ENCODE measurements at places on chromosomes 11 and 22. TPM values are rescaled to one million over a fixed set of nuclear protein-coding genes. Genes with fewer than 3 reads are reported as not detected.

- no peak for DNase-seq
These were observed 45.5 kb downstream of the PKNOX2 start for GRCh38 chr11:125210066-125210465.

- peak; percentile 12 for DNase-seq
These were observed 203.5 kb upstream of the MTNR1B start for GRCh38 chr11:92765965-92766371.

DNA sequence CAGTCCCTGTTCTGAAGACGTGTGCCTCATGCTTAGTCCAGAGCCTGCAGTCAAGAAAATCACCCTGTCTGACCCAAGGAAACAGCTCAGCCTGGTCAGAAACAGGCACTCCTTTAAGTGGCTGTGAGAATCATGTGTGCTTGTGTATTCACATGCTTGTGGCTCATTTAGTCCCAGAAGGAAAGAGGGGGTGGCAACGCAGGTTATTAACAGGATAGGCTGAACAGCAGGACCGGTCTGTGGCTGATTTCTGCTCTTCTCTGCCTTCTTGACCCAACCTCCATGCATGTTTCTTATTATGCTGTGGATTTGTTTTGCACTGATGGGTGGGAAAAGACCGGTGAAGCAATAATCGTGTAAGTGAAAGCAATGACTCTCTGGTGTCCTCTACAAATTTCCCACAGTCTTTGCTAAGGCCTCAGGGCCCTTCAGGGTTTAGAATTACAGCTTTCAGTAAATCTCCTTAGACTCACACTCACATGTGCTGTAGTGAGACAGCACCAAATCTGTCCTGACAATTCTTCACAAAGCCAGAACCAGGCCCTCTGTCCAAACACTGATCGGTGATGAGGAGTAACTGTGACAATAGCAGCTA, 288.1 kb downstream of the ETS1 start:
- peak; percentile 75 for DNase-seq

GRCh38 chr11:2205214-2205720, 33.7 kb upstream of the TH start:
- no peak for DNase-seq

DNA sequence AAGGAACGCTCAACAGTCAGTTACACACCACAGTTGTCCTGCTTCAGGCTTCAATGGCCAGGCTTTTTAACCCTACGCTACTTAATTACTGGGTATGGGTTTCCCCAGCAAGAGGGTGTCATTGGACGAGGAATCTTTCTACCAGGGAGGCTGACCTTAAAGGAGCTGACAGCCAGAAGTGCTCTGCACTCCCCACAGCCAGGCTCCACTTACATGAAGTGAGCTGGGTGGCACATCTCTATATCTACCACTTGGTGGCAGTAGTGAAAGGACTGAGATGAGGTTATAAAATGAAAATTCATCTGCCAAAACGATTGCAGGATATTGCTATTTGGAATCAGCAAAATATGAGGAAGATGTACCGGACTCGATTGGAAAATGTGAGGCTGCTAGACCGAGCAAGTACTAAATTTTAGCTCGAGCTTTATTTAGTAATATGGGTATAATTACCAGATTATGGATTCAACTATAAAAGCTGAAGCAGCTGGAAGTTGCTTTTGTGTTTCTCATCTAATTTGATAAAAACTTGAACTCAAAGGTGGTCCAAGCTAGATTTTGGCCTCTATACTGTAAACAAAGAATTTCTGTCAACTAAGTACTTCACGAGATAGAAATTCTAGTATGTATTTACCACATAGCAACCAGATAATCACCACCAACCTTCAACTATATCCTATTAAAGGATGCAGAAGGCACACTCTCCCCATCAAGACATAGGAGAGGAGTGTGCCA, 53.9 kb upstream of the CEP126 start:
- DNase-seq = peak; percentile 87

DNA sequence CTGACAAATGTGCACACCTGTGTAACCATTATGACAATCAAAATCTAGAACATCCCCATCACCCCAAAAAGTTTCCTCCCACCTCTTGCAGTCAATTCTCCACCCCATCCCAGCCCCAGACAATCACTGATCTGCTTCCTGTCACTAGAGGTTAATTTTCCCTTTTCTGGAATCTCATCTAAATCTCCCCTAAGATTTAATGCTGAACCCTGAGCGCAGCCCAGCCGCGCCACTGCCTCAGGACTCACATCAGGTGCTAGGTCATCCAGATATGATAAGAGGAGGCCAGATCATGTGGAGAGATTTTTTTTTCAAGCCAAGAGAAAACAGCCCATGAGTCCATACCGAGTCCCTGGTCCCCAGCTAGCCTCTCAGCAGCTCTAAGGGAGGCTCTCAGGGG, 4.3 kb upstream of the TMPRSS13 start:
- DNase-seq = no peak

DNA sequence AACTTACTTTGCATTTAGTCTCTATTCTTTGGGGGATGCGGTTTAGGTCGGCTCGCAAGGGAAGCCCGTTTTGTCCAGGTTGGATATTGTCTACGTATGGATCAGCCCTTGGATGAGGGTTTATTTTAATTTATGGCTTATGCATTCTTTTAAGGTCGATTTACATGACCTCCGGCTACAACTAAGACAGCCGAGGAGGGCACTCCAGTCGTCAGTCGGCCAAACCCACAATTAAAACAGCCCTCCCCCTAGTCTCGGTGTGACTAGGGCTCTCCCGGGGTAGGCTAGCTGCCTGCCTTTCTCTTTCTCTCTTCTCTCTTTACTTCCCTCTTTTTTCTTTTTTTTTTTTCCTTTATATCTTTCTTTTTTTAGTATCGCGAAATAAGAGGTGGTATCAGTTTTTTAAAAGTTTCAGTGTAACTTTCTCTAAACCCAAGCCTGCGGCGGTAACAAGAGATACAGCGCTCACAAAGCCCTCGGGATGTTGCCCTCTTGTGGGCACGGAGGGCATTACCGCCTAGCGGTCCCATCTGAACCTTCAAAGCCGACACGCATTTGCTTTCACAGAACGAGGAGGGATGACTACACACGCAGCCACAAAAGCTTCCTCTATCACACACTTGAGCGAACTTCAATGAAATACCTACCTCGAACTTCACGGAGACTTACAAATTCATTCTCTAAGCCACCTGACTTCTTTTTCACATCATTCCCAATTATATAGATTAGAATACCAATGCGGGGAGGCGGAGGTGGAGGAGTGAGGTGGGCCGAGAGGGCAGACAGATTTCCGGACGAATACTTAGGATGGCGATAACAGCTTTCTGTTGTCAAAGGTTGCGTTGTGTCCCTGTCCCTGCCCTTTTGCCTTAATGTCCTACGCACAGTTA, 132.3 kb upstream of the C11orf58 start:
- DNase-seq = peak; percentile 88

DNA sequence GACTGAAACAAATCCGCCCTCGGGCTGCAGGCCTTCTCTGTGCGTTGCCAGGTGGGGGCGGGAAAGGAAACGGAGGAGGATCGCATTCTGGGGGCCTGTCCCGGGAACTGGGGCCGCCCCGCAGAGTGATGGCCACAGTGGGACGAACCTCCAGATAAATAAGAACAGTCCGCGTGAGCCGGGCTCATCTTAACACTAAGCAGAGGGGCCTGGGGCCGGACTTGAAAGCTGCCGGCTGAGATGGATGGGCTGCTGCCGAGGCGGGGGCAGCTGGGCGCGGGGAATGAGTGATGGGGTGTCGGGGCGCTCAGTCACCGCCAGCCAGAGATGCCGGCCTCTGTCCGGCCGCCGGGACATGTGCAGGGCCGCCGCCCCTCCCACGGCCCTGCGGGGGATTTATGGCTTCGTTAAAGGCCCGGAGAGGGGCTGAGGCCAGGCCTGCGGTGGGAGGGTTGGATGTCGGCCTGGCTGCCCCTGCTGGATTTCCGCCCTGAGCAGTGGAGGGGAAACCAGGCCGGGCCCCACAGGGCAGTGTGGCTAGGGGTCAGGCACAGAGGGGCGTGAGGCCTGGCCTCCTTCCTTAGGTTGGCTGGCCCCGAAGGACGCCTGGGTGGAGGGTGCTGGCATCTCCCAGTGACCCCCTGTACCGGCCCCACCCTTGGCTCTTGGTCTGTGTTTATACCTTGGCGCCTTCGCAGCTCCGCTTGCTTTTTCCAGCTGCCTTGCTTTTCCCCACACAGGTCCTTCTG, 45.3 kb upstream of the CD82 start:
- DNase-seq = no peak

DNA sequence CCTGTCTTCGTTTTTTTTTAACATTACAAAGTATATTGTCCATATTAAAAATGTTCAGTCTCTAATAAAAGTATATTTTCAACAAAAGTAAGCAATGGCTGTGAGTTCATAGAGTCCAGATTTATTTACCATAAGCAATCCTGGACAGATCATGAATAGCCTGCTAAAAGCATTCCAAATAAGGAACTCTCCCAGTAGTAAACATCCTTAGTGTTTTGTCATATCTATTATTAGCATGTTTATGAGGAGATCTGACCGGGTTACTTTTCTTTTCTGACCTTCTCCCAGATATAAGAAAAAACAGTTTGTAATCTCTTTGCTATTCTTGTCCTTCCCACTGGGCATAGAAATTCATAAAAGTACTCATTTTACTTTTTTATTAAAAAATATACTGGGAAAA, 403.9 kb upstream of the ANO3 start:
- no peak for DNase-seq

DNA sequence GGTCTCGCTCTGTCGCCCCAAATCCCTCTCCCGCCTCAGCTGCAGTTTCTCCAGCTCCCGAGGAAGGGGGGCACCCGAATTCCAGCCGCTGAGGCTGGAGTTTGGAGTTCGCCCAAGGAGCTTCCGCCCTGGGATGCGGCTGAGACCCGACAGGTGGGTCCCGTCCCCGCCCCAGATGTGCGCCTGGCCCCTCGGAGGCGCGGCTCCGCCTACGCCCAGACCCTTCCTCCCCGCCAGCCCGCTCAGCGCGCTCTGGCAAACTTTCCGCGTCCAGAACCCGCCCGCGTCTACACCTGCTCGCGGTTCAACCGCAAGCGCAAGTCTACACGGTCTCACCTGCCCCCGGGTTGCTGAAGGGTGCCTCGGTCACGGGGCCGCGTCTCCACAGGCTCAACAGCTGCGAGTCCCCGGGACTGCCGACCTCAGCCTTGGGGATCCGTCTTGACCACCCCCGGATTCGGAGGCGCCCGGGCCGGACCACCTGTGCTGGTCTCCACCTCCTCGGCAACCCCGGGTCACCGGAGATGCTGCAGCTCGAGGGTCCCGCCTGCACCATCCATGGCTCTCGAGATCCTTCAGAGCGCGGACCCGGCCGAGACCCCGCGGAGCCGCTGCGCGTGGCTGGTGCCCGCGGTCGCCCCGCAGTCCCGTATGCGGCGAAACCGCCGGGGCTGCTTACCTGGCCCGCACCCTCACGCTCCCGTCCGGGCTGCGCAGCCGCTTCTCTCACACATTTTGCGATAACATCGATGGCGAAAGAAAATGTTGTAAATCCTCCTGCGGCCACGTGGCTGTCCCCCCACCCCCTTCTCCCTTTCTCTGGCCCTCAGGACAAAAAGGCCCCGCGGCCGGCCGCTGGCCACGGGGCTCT, 63.6 kb downstream of the NFAM1 start:
- peak; percentile 9 for DNase-seq

- DNase-seq = no peak
These were observed 15.3 kb downstream of the DCHS1 start for GRCh38 chr11:6640036-6640984.

The TSSK2 gene
- not detected for polyA plus RNA-seq

The EEF1G gene
- 544 TPM for polyA plus RNA-seq

The OR52B6 gene
- polyA plus RNA-seq = not detected

The P2RY2 gene
- polyA plus RNA-seq = not detected

The CRYBB2 gene
- polyA plus RNA-seq = not detected

The OVOL1 gene
- polyA plus RNA-seq = not detected

The FADS1 gene
- 21.6 TPM for polyA plus RNA-seq
